ENCODE measurements at places on chromosomes 3 and 15. TPM values are rescaled to one million over a fixed set of nuclear protein-coding genes. Genes with fewer than 3 reads are reported as not detected.
A peak's percentile ranks its signal among the peaks of the same experiment; 100 is the strongest.

Gene CFAP20DC
- total RNA-seq: 0.28 TPM

Gene ALPK3
- 41.0 TPM for total RNA-seq

Gene COPS2
- total RNA-seq: 97.4 TPM

Gene SCG5
- total RNA-seq: 3.3 TPM

Gene PIGZ
- total RNA-seq: 8.7 TPM

DNA sequence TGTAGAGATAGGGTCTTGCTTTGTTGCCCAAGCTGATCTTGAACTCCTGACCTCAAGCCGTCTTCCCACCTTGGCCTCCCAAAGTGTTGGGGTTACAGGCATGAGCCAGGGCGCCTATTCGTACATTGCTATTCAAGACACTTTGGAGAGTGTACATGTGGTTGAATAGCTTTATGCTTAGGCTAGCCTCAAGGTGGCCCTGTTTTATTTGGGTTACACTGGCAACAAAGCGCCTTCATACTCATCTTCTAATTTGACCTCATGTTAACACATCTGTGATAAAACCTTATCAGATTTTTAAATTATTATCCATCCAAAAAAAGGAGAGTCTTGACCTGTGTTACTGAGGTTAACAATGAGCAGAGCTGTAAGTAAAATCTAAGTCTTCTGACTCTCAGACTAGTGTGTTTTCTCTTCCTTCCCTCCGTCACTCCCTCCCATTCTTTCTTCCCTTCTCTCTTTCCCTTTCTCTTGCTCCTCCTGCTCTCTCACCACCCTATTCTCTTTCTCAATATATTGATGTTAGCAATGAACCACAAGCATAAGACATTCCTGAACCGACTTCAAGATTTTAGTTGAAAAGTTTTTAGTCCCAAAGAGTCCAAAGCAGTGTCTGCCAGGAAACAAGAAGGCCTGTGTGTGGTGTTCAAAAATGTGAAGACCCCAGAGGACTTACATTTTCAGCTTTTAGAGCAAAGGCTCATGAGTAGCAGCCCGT is 603.7 kb upstream of the CFAP20DC start:
- no peaks in the 10 kb centered on the region for H3K27me3 ChIP-seq
- no peak overlapping the region for H3K27ac ChIP-seq
- DNase-seq: no peak
- no peaks in the 10 kb centered on the region for H3K4me1 ChIP-seq
- no peaks in the 10 kb centered on the region for H3K36me3 ChIP-seq

- peaks cover 9% of the 10 kb centered on the region for H3K4me1 ChIP-seq
- no peak overlapping the region for H3K4me3 ChIP-seq
- no peaks in the 10 kb centered on the region for H3K36me3 ChIP-seq
- H3K27me3 ChIP-seq: no peaks in the 10 kb centered on the region
- DNase-seq: no peak
Measured at GRCh38 chr3:37216597-37217097, 42.3 kb upstream of the LRRFIP2 start.

DNA sequence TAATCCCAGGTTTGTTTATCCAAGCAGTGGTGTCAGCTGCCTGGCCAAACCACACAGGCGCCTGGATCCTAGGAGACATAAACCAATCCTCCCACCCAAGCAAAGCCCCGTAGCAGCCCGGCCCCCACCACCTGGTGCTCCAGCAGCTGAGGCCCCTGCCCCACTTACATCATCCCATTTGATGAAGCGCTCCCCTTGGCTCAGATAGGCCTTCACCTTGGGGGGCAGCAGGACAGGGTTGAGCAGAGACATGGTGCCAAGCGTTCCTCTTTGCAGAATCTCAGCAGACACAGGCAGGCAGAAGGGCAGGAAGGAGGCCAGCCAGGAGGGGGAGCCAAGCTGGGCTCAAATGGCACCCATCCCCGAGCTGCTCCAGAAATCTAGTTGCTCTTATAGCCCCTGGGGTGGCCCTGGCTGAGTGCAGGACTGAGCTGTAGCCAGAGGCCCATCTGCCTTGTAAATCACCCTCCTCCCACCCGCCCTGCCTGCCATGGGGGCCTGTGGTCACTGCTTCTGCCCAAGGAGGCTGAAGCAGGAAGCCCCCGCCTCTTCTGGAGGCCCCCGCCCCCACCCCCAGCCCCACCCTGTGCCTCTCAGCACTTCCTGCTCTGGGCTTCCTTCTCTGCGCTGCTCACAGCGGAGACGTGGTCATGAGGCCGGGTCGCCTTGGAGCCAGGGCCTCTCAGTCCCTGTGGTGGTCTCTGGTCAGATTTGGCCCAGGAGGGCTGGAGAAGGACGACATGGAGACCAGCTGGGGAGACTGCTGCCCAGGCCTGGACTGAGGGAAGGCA is at the start of gene PLCB2:
PLCB2 (minus strand) TSS at position 515 of the 791 bp plus-strand sequence; CDS start at position 252, 263 bp downstream.
- peak within 1 kb of the TSS; percentile 27 for H3K4me3 ChIP-seq
- H3K27me3 ChIP-seq: no peaks in the 10 kb centered on the region
- DNase-seq: peak; percentile 69
- H3K4me1 ChIP-seq: peaks cover 5% of the 10 kb centered on the region
- peak within 1 kb of the TSS; percentile 14 for H3K27ac ChIP-seq

- H3K36me3 ChIP-seq: no peaks in the 10 kb centered on the region
- DNase-seq: no peak
- no peaks in the 10 kb centered on the region for H3K4me1 ChIP-seq
- H3K27ac ChIP-seq: no peak overlapping the region
Measured at GRCh38 chr3:108610651-108611050, 21.1 kb downstream of the DZIP3 start.

DNA sequence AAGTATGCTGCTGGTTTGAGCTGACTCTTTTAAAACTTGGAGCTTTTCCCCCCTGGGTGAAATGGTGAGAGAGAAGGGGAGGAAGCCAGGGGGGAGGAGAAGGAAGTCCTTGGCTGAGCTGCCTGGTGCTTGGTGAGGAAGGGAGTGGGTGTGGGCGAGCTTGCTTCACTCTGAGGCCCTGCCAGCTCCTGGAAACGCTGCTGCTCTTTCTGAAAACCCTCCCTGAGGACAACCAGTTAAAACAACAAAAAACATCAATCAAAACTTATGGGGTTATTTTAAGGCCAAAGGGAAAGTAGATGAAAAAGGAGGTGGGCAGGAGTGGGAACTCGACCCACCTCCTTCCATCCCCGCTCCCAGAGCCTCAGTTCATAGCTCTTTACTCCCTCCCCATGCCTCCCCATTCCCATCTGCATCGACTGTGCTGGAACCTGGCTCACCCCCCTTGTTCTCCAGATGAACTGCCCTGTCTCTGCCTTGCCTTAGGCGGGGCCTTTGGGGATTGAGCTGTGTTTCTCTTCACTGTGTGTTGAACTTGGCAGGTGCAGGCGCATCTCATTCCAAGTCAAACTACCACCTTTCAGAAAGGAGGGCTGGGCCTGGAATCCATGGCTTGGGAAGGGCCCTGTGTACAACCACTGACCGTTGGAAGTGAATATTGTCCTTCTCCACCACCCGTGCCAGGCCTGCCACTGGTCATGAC is 166.1 kb downstream of the ZNF621 start:
- no peak overlapping the region for H3K4me3 ChIP-seq
- peak; percentile 84 for DNase-seq
- no peaks in the 10 kb centered on the region for H3K36me3 ChIP-seq
- no peaks in the 10 kb centered on the region for H3K4me1 ChIP-seq

DNA sequence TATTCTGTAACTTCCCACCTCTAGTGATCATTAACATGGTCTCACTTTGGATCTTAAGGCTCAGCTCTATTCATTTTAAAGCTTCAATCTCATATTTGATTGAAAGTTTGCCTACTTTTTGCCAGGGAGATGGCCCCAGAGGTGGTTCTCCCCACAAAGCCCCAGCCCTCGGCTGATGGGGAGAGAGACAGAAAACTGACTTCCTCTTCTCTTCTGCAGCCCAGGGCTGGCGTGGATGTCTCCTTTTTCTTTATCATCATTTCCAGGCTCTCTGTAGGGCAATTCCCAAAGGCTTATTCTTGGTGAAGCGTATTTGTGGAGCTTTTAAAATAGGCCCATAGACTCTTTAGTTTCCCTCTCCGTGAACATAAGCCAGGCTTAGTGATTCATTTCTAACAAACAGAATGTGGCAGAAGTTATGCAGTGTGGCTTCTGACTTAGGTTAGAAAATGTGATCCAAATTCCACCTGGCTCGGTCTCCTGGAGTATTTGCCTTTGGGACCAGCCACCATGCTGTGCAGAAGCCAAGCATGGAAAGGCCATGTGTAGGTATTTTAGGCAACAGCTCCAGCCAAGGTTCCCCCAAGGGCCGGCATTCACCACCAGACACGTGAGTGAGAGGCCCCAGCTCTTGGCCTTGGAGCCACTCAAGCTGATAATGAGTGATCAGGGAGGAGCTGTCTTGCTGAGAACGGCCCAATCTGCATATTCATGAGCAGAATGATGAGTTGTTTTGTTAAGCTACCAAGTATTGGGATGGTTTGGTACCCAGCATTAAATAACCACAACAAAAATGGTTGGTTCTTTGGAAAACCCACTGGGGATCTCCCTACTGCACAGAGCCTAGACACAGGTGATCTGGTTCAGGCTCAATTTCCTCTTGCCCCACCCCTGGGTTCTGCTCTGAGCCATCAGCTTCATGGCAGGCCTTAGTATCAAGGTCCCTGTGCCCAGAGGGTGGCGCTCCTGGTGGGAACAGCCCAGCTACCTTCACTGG is 353.2 kb upstream of the PROK2 start:
- no peak overlapping the region for H3K4me3 ChIP-seq
- no peaks in the 10 kb centered on the region for H3K4me1 ChIP-seq
- H3K27me3 ChIP-seq: no peaks in the 10 kb centered on the region
- H3K36me3 ChIP-seq: no peaks in the 10 kb centered on the region

GRCh38 chr3:67557848-67558355 is 96.5 kb downstream of the SUCLG2 start:
- no peak for DNase-seq
- H3K4me1 ChIP-seq: no peaks in the 10 kb centered on the region
- no peak overlapping the region for H3K4me3 ChIP-seq
- no peaks in the 10 kb centered on the region for H3K27me3 ChIP-seq
- H3K27ac ChIP-seq: no peak overlapping the region
- H3K36me3 ChIP-seq: no peaks in the 10 kb centered on the region

GRCh38 chr3:171564748-171565480 is 104.7 kb upstream of the TNIK start:
- no peak overlapping the region for H3K27ac ChIP-seq
- no peaks in the 10 kb centered on the region for H3K36me3 ChIP-seq
- no peak for DNase-seq
- no peaks in the 10 kb centered on the region for H3K27me3 ChIP-seq

All from sigmoid colon (tissue), 7 donors.